ENCODE measurements at places on chromosomes 7 and 10. TPM values are rescaled to one million over a fixed set of nuclear protein-coding genes. Genes with fewer than 3 reads are reported as not detected.
A peak's percentile ranks its signal among the peaks of the same experiment; 100 is the strongest.

- no peaks in the 10 kb centered on the region for H3K27me3 ChIP-seq
- no peaks in the 10 kb centered on the region for H3K4me1 ChIP-seq
- H3K36me3 ChIP-seq: no peaks in the 10 kb centered on the region
These were observed 57.3 kb upstream of the CCDC71L start for GRCh38 chr7:106717955-106718871.

DNA sequence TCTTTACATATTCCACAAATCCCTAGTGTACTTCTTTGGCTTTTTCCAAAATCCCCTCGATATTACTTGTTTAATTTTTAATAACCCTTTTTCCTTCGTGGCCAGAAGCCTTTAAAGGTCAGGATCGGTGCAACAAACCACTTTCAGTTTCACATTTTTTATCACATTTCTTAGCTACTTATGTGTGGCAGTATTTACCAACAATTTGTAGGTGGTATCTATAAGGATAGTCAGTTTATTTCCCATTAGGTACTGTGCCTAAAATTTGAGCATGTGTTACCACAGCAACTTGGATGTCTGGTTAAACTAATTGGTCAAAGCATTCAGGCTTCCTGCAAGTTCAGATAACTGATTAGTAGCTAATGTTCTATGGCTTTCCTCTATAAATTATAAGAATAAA, 104.9 kb downstream of the CDK14 start:
- H3K27me3 ChIP-seq: no peaks in the 10 kb centered on the region
- H3K27ac ChIP-seq: no peak overlapping the region
- H3K36me3 ChIP-seq: no peaks in the 10 kb centered on the region
- H3K4me3 ChIP-seq: peak overlapping the region; percentile 53
- no peak for DNase-seq
- H3K4me1 ChIP-seq: peaks cover 9% of the 10 kb centered on the region

- no peaks in the 10 kb centered on the region for H3K36me3 ChIP-seq
- DNase-seq: no peak
- H3K4me3 ChIP-seq: no peak overlapping the region
- no peaks in the 10 kb centered on the region for H3K4me1 ChIP-seq
These were observed 35.7 kb upstream of the PIP start for GRCh38 chr7:143096146-143096545.

- no peak overlapping the region for H3K4me3 ChIP-seq
- no peak overlapping the region for H3K27ac ChIP-seq
- H3K27me3 ChIP-seq: no peaks in the 10 kb centered on the region
- no peak for DNase-seq
These were observed 182.2 kb downstream of the ADK start for GRCh38 chr10:74333174-74333573.

- H3K27me3 ChIP-seq: no peaks in the 10 kb centered on the region
- H3K4me3 ChIP-seq: no peak overlapping the region
- no peak overlapping the region for H3K27ac ChIP-seq
- H3K4me1 ChIP-seq: peaks cover 6% of the 10 kb centered on the region
- no peak for DNase-seq
These were observed 194.6 kb downstream of the MLLT10 start for GRCh38 chr10:21728618-21729017.

DNA sequence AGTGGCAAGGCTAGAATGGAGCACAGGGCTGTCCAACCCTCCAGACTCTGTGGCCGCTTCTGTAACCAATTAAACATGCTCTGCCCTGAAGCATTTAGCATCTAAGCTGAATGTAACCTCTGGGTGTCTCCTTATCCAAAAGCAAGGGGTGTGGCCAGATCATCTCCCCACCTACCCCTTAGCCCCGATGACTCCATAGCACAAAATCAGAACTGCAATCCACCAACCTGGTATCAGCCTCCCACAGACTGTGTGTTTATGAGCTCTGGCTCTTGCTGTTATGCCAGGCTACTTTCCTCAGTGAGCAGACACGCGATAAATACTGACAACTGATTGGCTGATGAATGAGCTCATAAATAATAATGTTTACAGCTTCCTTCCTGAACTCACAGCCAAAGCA, 3.2 kb downstream of the FRMD4A start:
- peaks cover 2% of the 10 kb centered on the region for H3K27me3 ChIP-seq
- H3K4me3 ChIP-seq: no peak overlapping the region
- H3K36me3 ChIP-seq: no peaks in the 10 kb centered on the region
- H3K4me1 ChIP-seq: no peaks in the 10 kb centered on the region

DNA sequence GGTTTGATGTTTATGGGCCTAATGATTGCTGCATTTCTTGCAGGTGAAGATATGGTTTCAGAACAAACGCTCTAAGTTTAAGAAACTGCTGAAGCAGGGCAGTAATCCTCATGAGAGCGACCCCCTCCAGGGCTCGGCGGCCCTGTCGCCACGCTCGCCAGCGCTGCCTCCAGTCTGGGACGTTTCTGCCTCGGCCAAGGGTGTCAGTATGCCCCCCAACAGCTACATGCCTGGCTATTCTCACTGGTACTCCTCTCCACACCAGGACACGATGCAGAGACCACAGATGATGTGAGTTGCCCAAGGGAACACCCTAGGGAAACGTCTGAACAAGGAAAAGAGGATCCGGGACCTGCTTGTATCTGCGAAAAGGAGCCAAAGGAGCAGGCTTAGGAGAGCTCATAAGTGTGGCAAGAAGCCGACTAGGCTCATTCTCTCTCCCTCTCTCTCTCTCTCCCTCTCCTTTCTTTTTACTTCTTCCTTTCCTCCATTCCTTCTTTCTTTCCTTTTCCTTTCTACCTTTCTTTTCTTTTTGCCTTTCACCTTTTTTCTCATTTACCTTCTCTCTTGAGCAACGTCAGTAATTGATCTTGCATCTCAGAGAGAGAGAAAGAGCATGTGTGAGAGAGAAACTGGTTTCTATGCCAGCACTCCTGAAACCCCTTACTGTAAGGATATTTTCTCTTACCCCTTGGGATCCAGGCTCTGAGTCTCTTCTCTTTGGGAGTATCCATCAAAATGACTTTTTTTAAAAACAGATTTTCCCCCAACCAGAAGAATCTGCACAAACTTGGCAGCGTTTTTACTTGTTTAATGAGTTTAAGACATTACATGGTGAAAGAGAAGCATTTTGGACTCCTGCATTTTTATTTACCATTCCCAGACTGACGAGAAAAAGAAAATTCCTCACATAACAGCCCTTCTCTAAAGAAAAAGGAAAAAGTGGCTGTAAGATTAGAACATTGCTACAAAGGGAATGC, 4.7 kb downstream of the DLX6 start:
- H3K4me1 ChIP-seq: peaks cover 8% of the 10 kb centered on the region
- no peak for DNase-seq
- no peak overlapping the region for H3K4me3 ChIP-seq
- H3K27me3 ChIP-seq: peaks cover 99% of the 10 kb centered on the region
- H3K27ac ChIP-seq: no peak overlapping the region

GRCh38 chr7:74044366-74045350, 16.7 kb downstream of the ELN start:
- no peak overlapping the region for H3K27ac ChIP-seq
- no peak overlapping the region for H3K4me3 ChIP-seq
- H3K4me1 ChIP-seq: peaks cover 7% of the 10 kb centered on the region
- peak; percentile 33 for DNase-seq

DNA sequence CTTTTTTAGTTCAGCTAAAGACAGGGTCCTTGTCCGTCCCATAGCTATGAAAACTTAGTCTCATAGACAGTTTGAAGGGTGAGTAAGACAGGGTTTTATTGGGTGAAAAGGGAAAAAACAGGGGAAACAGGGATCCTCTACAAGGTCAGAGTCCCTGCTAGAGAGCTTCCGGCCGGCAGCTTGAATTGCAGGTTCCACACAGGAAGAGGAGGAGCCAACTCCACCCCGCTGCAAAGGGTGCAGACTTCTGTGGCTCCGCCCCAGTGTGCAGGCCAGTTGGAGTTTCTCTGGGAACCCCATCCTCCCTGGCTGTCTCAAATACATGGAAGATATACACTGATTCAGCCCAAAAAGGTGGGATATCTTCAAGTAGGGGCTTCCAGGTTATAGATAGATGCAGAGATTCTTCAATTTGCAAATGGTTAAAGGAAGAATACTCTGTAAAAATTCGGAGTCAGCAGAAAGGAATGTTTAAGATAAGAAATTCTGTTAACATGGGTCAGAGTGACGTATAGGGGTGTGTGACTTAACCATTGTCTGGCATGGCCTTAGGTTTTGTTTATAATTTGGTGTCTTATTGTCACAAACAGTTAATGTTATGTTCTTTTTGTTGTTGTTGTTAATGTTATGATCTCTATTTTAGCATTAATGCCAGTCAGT, 34.6 kb upstream of the HECW1 start:
- no peaks in the 10 kb centered on the region for H3K4me1 ChIP-seq
- H3K36me3 ChIP-seq: no peaks in the 10 kb centered on the region

DNA sequence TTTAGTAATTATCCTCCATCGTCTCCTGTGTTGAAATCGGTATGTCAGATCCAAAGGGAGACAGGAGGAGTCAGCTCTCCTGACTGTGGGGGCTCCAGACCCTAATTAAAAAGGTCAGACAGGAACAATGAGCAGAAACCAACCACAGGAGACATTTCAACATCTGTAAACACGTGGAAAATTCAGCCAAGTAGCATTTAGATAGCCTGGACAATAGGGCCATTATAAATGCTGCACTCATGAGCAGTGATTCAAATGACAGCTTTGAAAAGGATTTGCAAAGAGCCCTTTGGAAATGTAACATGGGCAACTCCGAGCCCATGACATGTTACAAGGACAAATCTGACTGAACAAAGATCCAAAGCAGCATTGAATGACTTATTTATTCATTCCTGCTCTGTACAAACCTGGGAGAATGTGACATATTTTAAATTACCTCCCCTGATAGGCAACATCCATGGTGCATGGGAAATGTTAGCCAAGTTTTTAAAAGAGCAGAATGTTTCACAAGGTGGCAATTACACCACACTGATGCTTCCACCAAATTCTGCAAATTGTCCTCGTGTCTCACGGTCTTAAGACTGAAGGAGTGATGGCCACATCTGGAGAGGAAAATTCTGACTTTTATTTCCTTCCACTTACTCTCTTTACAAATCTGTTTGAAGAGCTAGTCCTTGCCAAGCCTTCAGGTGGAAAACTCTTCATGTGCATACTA, 113.3 kb upstream of the KMT2E start:
- no peaks in the 10 kb centered on the region for H3K27me3 ChIP-seq
- no peaks in the 10 kb centered on the region for H3K4me1 ChIP-seq
- H3K4me3 ChIP-seq: no peak overlapping the region

GRCh38 chr7:99465421-99465768, 572 bp downstream of the ATP5MF start:
- peaks cover 21% of the 10 kb centered on the region for H3K36me3 ChIP-seq
- peaks cover 36% of the 10 kb centered on the region for H3K4me1 ChIP-seq
- H3K27me3 ChIP-seq: no peaks in the 10 kb centered on the region
- DNase-seq: no peak

GRCh38 chr7:116512520-116513188, 12.2 kb upstream of the CAV1 start:
- H3K27me3 ChIP-seq: no peaks in the 10 kb centered on the region
- no peak for DNase-seq
- no peaks in the 10 kb centered on the region for H3K36me3 ChIP-seq
- H3K4me1 ChIP-seq: no peaks in the 10 kb centered on the region
- H3K4me3 ChIP-seq: peak overlapping the region; percentile 60
- peak overlapping the region; percentile 57 for H3K27ac ChIP-seq

DNA sequence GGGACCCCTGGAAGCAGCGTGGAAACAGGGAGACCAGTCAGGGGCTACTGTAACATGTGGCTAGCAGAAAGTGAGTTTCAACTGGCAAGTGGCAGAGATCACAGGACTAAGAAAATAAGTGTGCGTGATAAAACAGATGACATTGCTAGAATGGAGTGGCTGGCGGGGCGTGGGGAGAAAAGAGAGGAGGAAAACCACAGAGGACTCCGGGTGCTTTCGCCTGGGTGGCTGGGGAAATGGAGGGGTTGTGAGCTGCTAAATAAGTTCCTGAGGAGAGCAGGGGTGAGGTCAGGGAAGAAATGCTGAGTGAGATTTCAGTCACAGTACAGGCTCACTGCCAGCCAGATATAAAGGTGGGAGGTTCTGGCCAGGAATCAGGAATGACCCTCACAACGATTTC, 166.9 kb downstream of the MYOF start:
- no peak overlapping the region for H3K4me3 ChIP-seq
- H3K4me1 ChIP-seq: no peaks in the 10 kb centered on the region
- peaks cover 12% of the 10 kb centered on the region for H3K36me3 ChIP-seq

DNA sequence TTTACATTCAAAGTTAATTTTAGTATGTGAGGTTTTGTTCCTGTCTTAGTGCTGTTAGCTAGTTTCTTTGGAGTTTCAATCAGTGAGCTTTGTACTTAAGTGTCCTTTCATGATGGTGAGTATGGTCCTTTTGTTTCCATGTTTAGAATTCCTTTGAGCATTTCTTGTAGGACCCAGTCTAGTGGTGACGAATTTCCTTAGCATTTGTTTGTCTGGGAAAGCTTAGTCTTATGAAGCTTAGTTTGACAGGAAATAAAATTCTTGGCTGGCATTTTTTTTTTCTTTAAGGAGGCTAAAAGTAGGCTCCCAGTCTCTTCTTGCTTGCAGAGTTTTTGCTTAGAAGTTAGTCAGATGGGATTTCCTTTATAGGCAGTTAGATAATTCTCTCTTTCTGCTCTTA, 209.2 kb upstream of the SEMA3C start:
- H3K27ac ChIP-seq: no peak overlapping the region
- H3K27me3 ChIP-seq: no peaks in the 10 kb centered on the region
- no peaks in the 10 kb centered on the region for H3K4me1 ChIP-seq

- no peaks in the 10 kb centered on the region for H3K27me3 ChIP-seq
- peaks cover 17% of the 10 kb centered on the region for H3K4me1 ChIP-seq
- no peak overlapping the region for H3K4me3 ChIP-seq
- H3K27ac ChIP-seq: no peak overlapping the region
- DNase-seq: no peak
These were observed 262.7 kb downstream of the CTNNA3 start for GRCh38 chr10:67433276-67433675.

GRCh38 chr7:4888161-4888560, 4.6 kb upstream of the RADIL start:
- DNase-seq: no peak
- no peaks in the 10 kb centered on the region for H3K36me3 ChIP-seq
- no peak overlapping the region for H3K4me3 ChIP-seq
- no peak overlapping the region for H3K27ac ChIP-seq
- peaks cover under 1% of the 10 kb centered on the region for H3K4me1 ChIP-seq

- no peaks in the 10 kb centered on the region for H3K27me3 ChIP-seq
- no peaks in the 10 kb centered on the region for H3K4me1 ChIP-seq
- no peak for DNase-seq
These were observed 1071.1 kb downstream of the XPNPEP1 start for GRCh38 chr10:108852211-108852610.

- no peaks in the 10 kb centered on the region for H3K36me3 ChIP-seq
- H3K4me1 ChIP-seq: no peaks in the 10 kb centered on the region
- DNase-seq: peak; percentile 70
- no peak overlapping the region for H3K27ac ChIP-seq
These were observed 647 bp upstream of the NACAD start for GRCh38 chr7:45089341-45089891.

GRCh38 chr7:40162516-40162915, 27.7 kb downstream of the SUGCT start:
- no peaks in the 10 kb centered on the region for H3K4me1 ChIP-seq
- no peaks in the 10 kb centered on the region for H3K27me3 ChIP-seq
- DNase-seq: no peak

PRSS1 gene
- polyA plus RNA-seq: not detected

H2BK1 gene
- polyA plus RNA-seq: not detected

RAB18 gene
- polyA plus RNA-seq: 70.2 TPM

BLNK gene
- 0.22 TPM for polyA plus RNA-seq

SMO gene
- 1.1 TPM for polyA plus RNA-seq

ZNF425 gene
- 2.5 TPM for polyA plus RNA-seq

CD36 gene
- 273 TPM for polyA plus RNA-seq

CALD1 gene
- 16.8 TPM for polyA plus RNA-seq

LRRC18 gene
- polyA plus RNA-seq: not detected

SYT15B gene
- 0.33 TPM for polyA plus RNA-seq

EMX2 gene
- 1.2 TPM for polyA plus RNA-seq

CELF2 gene
- 10.4 TPM for polyA plus RNA-seq

All from psoas muscle (tissue), 8 donors.